ENCODE measurements at places on chromosomes 7 and 10. TPM values are rescaled to one million over a fixed set of nuclear protein-coding genes. Genes with fewer than 3 reads are reported as not detected.

DNA sequence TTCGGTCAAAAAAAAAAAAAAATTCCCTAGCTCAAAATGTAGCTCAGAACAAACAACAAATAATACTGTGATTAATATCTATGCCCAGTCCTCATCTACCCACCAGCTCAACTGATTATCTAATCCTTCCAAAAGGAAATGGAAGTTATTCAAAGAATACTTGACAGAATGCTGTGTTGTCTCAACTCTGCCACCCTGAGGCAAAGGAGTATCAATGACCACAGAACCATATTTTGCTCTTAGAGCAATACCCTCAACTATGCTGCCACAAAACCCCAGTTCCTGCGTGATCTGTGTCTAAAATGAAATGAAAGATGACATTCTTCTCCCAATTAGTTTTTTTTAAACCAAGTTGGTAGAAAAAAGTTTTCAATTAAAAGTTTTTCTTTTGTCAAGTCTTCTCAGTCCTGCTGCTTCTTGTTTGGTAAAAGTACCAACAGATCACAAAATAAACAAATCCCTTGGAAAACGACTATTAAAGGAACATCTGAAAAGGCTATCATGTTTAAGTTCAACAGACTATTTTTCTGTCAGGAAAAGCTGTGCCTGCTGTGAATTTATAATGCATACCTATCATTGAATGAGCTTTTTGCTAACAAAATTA is 21.6 kb downstream of the RBM28 start:
- peak; percentile 8 for DNase-seq

DNA sequence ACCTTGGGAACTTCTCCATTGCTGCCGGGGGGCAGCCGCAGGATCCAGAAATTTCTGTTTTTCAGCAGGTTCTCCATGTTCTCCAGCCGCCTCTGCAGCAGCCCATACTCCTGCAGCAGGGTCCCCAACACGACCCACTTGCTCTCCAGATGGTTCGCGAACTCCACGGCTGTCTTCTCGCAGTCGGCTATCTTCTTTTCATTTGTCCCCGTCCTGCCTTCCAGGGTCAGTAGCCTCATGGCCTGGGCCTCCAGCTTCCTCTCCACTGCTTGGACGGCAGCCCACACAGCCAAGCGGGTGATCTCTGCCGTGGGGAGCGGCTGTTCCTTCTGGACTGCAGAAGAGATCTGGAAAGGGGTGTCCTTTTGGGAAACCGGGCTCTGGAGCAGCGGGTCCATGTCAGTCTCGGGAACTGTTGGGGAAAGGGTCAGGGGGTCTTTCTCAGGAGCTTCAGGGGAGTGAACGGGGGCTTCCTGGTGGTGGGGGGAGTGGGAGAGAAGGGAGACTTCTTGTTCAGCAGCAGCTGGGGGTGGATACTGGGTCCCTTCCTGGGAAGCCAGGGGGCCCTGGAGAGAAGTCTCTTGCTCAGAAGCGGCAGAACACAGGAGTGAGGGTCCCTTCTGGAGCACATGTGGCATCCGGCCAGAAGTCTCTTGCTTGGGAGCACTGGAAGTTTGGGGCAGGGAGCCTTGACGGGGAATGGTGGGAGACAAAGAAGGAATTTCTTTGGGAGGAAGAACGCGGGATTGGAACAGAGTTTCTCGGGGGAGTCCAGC is 5.5 kb downstream of the ZNF777 start:
- DNase-seq: no peak

GRCh38 chr7:29989257-29989995 is at the start of gene SCRN1:
SCRN1 (minus strand) TSS chr7:29989801; CDS start chr7:29969067, 20,734 bp downstream.
- peak; percentile 32 for DNase-seq

- no peak for DNase-seq
Measured at GRCh38 chr10:113961182-113962031, 82.3 kb upstream of the ADRB1 start.

GRCh38 chr7:145169908-145170307 is 334.1 kb upstream of the TPK1 start:
- no peak for DNase-seq

GRCh38 chr10:114380797-114381196 is 23.5 kb downstream of the AFAP1L2 start:
- no peak for DNase-seq

- no peak for DNase-seq
Measured at GRCh38 chr10:130201043-130201380, 64.8 kb downstream of the GLRX3 start.

GRCh38 chr10:11598712-11599397 is 12.6 kb downstream of the USP6NL start:
- no peak for DNase-seq

- DNase-seq: no peak
Measured at GRCh38 chr7:6436385-6436685, 11.4 kb downstream of the DAGLB start.

DNA sequence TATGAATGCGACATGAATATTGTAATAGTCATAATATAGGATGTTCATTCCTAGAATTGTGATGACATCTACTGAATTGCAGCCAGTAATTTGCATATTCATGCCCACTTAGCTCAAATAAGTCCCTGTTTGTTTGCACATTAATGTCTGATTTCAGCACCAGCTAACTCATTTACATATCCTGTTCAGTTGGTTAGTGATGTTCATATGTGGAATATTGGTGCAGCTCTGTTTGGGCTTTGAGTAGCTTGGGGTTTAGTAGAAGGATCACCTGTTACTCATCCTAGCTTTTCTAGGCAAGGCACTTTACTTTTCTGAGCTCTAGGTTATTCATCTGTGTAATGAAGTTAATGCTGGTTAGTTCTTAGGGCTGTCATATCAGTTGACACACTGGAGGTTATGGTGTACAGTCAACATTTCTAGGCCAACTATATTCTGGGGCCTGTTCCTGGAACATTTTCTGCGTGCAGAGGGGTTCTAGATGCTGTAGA is 238.4 kb downstream of the EXOC4 start:
- no peak for DNase-seq

GRCh38 chr10:3850999-3851937 is 66.3 kb upstream of the KLF6 start:
- peak; percentile 88 for DNase-seq

DNA sequence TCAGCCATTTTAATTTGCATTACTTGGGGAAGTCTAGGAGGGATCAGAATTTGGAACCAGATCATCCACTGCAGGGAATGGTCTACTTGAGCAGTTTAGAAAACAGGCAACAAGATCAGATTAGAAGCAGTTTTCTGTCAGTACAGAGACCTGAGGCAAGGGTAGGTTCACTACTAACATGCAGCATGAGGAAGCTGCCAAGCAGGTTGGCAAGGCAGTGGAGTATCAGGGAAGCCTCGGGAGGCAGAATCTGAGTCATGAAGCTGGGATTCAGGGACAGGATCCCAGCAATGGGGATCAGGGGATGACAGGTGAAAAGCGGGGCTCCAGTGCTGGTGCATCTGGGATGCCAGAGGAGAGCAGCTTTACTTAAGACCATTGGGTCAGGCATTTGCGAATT is 28.1 kb downstream of the ENO4 start:
- no peak for DNase-seq

DNA sequence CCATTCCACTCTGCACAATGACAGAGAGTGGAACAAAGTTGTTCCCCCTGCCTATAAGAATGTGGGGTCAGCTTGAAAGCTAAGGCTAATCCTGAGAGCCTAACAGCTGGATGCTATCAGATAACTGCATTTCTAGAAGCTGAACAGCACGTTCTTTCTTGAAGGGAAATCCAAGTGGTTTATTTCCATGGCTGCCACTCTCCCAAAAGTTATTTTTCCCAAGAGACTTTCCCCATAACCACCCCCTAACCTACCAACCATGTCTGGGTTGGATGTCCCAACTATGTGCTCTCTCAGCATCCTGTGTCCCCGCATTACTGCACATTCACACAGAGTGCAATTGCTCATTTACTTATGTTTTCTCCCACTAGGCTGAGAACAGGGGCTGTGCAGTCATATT is 140.7 kb upstream of the ANKRD1 start:
- no peak for DNase-seq

DNA sequence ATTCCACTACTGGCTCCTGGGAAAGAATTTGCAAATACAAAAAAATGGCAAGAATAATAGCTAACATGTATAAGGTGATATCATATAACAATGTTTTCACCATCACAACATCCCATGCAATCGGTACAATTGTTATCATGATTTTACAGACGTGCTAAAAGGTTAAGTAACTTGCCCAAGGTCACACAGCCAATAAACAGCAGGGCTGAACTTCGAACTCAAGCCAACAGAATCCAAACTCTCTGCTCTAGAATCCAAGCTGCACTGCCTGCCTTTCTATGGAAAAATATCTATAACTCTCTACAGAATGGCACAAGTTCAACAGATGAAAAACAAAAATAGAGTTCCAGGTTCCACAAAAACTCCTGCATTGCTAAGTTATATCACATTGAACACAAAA is 160.9 kb downstream of the PARD3 start:
- DNase-seq: no peak

The OR6B1 gene
- total RNA-seq: not detected

The GRM8 gene
- total RNA-seq: not detected

The PCLO gene
- total RNA-seq: 2.0 TPM

The ITIH2 gene
- not detected for total RNA-seq

The SLC26A5 gene
- total RNA-seq: not detected

Data from Caki2 (cell line).